ENCODE measurements at places on chromosomes 4 and X.
A peak's percentile ranks its signal among the peaks of the same experiment; 100 is the strongest.

- H3K4me1 ChIP-seq = peaks cover 74% of the 10 kb centered on the region
- no peaks in the 10 kb centered on the region for H3K27me3 ChIP-seq
- H3K36me3 ChIP-seq = peaks cover 3% of the 10 kb centered on the region
- H3K27ac ChIP-seq = peak overlapping the region; percentile 94
These were observed 3.8 kb upstream of the TXK start for GRCh38 chr4:48137846-48138245.

DNA sequence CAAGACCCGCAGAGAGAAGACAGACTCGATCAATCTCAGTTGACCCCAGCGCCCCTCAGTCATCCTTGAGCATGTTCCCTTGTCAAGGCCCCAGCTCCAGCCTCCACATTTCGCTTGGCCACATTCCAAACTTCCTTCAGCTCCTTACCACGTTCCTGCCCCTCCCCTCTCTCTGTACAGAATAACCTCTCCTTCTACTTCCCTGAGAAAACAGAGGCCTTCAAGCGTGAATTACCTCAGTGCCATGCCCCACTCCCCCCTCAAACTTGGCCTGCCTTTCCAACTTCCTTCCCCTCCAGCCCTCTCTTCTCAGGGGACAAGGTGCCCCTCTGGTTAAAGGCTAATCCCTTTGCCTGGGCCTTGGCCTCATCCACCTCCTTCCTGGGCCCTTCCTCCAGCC, 3.2 kb upstream of the RIPPLY1 start:
- no peak overlapping the region for H3K4me3 ChIP-seq
- DNase-seq = no peak
- peaks cover 2% of the 10 kb centered on the region for H3K27me3 ChIP-seq
- no peaks in the 10 kb centered on the region for H3K36me3 ChIP-seq
- H3K27ac ChIP-seq = no peak overlapping the region

- DNase-seq = no peak
- H3K27ac ChIP-seq = no peak within 1 kb of the TSS
- no peaks in the 10 kb centered on the region for H3K36me3 ChIP-seq
- no peak within 1 kb of the TSS for H3K4me3 ChIP-seq
- H3K4me1 ChIP-seq = no peaks in the 10 kb centered on the region
These were observed at the start of gene TRIML2 for GRCh38 chr4:188109157-188109755. Gene TRIML2 (minus strand): TSS chr4:188109603. CDS start chr4:188105368, 4,235 bp downstream.

DNA sequence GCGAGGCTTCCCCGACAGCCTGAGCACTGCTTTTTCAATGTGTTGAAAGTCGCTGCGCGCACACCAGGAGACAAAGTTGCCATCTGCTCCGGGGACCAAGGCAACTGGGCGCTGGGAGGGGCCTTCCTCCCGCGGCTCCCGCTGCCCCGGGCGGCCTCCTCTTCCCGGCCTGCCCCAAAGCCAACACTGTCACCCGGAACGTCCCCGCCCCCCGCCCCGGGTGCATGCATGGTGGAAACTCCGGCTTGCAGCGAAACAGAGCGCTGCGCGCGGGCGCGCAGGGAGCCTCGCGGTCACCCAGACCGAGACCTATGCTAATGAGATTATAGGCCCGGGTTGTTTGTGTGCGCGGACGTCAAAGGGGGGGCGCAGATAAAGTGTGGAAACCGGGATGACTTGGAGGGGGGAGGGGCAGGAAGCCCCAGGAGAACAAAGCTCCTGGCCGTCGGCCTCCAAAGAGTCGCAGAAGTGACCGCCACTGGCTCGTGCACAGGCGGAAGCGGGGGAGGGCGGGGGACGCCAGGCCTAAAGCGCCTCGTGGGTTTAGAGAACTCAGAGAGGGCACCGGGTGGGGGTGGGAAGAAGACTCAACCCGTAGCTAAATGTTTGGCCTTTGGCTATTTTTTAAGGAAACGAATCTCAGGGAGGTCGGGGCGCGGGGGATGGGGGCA, 88.8 kb downstream of the BCOR start:
- H3K27ac ChIP-seq = peak overlapping the region; percentile 61
- peaks cover 20% of the 10 kb centered on the region for H3K27me3 ChIP-seq
- H3K36me3 ChIP-seq = no peaks in the 10 kb centered on the region
- H3K4me3 ChIP-seq = peak overlapping the region; percentile 66
- H3K4me1 ChIP-seq = peaks cover 11% of the 10 kb centered on the region
- DNase-seq = peak; percentile 13

DNA sequence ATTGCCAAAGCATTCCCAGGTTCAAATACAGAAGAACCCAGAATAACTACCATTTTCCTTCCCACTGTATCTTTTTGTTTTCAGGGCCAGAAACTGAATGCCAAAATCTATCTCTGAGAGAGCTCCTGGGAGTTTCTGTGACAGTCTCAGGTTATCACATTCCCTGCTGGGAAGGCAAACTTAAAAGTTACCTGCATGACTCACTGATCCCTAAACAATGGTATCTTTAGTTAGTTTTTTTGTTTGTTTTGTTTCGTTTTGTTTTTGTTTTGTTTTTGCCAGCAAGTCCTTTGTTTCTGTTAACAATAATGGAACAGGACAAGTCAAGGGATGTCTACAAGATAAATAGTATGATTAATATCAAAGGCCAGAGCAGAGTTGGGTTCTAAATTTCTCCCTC, 34.3 kb downstream of the PAPSS1 start:
- no peak overlapping the region for H3K27ac ChIP-seq
- no peaks in the 10 kb centered on the region for H3K27me3 ChIP-seq

DNA sequence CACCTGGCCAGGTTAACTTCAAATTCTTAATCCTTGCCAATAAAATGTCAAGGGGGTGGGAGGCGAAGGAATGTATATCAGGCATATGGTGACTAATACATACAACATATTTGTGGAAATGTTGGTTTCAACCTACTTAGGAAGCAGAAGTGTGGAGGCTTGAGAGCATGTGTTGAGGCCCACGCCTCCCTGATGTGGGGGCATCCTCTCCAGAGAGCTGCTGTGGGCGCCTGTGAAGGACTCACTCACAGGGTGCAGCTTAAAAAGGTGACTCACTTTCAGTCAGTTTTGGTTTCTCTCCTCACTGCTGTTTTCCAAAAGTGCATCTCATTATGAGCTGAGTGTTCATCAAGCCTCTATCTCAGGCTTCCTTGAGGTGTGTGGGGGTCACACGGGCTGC, 27.5 kb downstream of the LNX1 start:
- H3K27me3 ChIP-seq = no peaks in the 10 kb centered on the region
- H3K4me3 ChIP-seq = no peak overlapping the region
- H3K36me3 ChIP-seq = no peaks in the 10 kb centered on the region
- no peaks in the 10 kb centered on the region for H3K4me1 ChIP-seq

DNA sequence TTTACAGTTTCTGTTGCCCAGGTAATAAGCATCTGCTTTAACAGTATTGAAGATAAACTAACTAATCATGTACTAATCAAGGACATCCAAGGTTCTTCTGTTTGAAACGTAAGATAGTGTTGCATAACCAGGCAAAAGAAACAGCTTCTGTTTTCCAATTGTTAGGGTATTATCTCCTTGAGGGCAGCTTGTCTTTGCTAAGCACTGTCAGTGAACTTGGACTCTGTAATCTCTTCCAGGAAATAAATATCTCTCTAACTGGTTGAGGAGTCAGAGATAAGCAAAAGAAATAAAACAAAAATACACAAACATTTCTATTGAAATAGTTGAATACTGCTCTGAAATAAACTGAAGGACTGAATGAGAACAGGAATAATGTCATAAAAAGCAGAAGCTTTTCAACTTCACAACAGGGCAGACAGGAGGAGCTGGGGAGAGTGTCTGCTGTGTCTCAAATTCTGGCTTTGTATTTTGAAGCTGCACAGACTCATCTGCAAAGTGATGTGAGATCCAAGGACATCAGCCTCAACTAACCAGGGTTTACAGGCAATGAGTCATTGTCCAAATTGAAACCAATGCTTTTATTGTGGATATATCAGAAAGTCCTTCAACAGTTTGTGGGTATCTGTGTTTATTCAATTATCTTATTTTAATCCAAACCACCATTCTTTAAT, 1253.0 kb upstream of the PCDH7 start:
- H3K4me3 ChIP-seq = no peak overlapping the region
- DNase-seq = no peak
- H3K27ac ChIP-seq = no peak overlapping the region

GRCh38 chr4:177178246-177178645, 131.4 kb upstream of the NEIL3 start:
- H3K4me1 ChIP-seq = no peaks in the 10 kb centered on the region
- H3K36me3 ChIP-seq = no peaks in the 10 kb centered on the region
- H3K4me3 ChIP-seq = no peak overlapping the region
- H3K27me3 ChIP-seq = peaks cover 2% of the 10 kb centered on the region

DNA sequence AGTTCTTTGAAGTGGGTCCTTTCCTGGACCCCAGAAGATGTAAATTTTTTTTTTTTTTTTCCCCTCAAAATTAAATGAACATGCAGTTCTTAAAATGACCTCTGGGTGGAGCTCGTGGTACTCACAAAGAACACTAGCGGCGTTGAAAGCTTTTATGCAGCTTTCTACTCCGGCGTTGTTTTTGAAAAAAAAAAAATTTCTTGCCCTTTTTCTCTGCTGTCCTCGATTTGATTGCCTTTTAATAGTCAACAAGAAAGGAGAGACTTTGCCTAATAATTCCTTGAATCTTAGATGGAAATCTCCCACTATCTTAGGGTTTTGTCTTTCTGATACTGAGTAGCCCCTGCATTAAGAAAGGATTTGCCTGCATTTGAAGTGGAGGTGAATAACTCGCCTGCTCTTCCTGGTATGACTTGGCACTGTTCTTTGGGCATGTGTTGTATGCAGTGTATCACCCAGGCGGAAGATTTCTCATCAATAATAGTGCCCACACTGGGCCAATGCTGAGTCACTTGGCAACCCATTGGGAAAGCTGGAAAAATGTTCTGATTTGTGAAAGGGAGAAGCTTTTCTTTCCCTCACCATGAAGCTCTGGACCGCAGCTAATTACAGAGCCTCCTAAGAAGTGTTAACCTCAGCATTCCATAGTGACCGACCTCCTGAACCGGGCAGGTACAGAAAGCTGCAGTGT, 104.0 kb downstream of the PHEX start:
- H3K27ac ChIP-seq = peak overlapping the region; percentile 33
- H3K4me3 ChIP-seq = no peak overlapping the region
- no peaks in the 10 kb centered on the region for H3K27me3 ChIP-seq
- H3K4me1 ChIP-seq = peaks cover 21% of the 10 kb centered on the region
- no peak for DNase-seq

DNA sequence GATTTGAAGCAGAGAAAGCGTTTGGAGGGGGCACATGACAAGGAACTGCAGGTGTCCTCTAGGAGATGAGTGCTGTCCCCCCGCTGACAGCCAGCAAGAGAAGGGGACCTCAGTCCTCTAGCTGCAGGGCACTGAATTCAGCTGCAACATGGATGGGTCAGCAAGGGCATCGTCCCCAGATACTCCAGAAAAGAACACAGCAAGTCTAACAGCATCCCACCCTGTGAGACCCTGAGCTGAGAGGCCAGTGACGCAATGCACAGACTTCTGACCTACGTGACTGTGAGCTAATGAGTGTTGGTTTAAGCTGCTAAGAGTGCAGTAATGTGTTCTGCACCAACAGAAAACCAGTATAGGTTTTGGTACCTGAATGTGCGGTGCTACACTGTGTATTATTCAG, 11.6 kb upstream of the CENPVL2 start:
- H3K4me3 ChIP-seq = no peak overlapping the region
- no peaks in the 10 kb centered on the region for H3K4me1 ChIP-seq
- DNase-seq = no peak
- H3K36me3 ChIP-seq = no peaks in the 10 kb centered on the region
- H3K27me3 ChIP-seq = no peaks in the 10 kb centered on the region
- no peak overlapping the region for H3K27ac ChIP-seq

DNA sequence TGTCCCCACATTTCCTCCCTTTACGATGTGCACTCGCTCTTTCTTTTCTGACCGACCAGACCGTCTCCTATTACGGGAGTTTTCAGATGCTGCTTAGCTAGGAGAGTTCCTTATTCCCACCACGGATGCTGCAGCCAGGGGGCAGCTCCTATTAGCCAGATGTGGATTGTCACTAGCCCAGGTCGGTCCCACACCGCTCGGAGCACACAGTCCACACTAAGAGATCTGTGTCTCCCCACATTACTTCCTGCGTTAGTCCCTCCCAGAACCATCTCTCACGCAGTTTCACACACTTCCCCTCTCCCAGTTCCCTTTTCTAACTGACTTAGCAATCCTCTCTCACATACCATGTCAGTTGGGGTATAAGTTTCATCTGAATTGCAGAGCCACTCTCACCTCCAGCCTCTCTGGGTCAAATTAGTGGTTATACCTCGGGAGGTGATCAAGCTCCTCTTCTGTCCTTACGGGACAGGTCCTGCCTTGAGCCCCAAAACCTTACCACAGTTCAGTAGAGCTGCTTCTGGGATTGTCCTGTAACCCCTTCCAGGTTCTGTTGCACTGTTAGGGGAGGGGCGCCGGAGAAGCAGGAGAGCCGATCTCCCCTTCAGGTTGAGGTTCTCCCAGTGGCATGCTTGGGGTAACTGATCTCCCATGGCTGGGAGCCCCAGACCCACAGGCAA, 28.2 kb downstream of the SULT1E1 start:
- peaks cover 9% of the 10 kb centered on the region for H3K4me1 ChIP-seq
- H3K27me3 ChIP-seq = no peaks in the 10 kb centered on the region
- DNase-seq = no peak
- no peaks in the 10 kb centered on the region for H3K36me3 ChIP-seq
- H3K27ac ChIP-seq = peak overlapping the region; percentile 52
- H3K4me3 ChIP-seq = peak overlapping the region; percentile 85

DNA sequence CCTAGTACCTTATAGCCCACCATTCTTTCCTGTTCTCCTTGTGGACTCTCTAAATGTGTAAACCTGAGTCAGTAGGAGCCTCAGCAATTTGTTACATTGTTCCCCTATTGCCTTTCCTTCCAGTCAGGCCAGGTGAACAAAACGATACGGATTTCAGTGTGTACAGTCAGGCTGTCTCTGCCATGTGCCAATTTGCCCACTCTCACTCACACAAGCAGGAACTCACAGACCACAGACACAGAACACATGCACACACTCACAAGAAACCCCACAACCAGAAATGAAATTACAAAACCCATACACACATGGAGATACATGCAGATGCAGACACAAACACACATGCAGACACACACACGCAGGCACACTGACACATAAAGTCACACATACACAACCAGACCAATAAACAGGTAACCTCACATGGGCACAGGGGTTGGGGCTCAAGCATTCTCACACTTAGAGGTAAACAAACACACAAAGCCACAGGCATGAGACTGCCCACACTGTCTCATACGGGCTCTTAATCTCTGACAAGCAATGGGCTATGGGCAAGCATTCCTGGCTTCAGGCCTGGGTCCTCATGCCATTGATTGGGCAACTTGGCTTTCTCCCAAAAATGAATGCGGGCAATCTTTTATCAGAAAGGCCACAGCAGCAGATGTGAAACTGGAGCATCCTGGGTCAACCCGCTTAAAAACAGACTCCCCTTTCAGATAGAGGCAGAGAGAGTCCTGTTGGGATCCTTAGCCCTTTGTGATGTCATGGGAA, 68.7 kb downstream of the NBDY start:
- peaks cover 42% of the 10 kb centered on the region for H3K4me1 ChIP-seq
- H3K27me3 ChIP-seq = no peaks in the 10 kb centered on the region
- peak overlapping the region; percentile 1 for H3K27ac ChIP-seq
- H3K4me3 ChIP-seq = no peak overlapping the region

DNA sequence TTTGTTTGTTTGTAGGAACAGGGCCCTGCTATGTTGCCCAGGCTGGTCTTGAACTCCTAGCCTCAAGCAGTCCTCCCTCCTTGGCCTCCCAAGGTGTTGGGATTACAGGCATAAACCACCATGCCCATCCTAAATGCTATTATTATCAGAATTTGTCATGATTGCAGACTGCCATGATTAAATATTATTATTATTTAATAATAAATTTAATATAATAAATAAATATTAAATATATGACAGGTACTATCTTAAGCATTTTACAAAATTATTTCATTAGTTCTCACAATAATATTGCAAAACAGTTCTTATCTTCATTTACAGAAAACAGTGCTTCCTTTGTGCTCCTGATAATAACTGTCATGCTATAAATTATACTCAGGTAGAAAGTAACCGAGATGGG, 133.4 kb upstream of the JADE1 start:
- no peaks in the 10 kb centered on the region for H3K27me3 ChIP-seq
- H3K4me3 ChIP-seq = no peak overlapping the region
- H3K27ac ChIP-seq = no peak overlapping the region
- H3K36me3 ChIP-seq = no peaks in the 10 kb centered on the region
- no peak for DNase-seq
- H3K4me1 ChIP-seq = no peaks in the 10 kb centered on the region
